Stimulated activated CD4-positive, alpha-beta T cell treated with anti-CD3 and anti-CD28 coated beads, TNF-alpha, amount 100 ng/mL, for 48 hours (primary cell): ENCODE measurements at places on chromosomes 1 and 21.
A peak's percentile ranks its signal among the peaks of the same experiment; 100 is the strongest.

DNA sequence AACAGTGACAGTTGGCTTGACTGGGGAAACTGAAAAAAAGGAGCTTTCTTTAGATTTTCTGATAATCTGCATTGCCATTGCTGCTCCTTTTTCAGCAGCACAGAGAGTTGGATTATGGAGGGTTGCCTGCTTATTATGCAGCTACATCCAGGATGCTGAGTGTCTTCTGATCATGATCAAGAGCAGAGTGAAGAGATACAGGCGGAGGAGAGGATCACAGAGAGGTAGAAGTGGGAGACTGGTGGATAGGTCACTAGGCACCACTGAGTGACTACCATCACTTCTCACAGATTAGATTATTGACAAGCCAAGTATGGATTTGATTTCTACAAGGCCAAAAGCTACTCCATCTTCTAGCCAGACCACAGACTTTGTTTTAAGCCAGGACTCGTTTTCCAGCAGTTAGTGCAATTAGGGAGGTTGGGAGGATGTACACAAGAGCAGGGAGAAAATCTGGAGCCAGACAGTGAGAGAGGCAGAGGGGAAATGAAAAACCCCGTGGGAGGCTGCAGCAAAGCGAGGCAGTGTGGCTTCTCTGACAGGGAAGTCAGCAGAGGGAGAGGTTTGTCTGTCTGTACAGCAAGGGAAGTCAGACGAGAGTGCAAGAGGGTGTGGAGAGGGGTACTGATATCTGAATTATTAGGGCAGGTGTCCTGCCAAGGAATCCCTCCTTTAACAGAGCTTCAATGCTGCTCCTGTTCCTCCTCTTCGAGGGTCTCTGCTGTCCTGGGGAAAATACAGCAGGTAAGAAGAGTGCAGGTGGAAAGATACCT is at the start of gene CD1E:
CD1E (plus strand) TSS at position 592 of the 773 bp plus-strand sequence; CDS start at position 687, 95 bp downstream.
- DNase-seq, result no peak

- no peak for DNase-seq
Observed at GRCh38 chr21:15014221-15014620, 50.6 kb downstream of the NRIP1 start.

DNA sequence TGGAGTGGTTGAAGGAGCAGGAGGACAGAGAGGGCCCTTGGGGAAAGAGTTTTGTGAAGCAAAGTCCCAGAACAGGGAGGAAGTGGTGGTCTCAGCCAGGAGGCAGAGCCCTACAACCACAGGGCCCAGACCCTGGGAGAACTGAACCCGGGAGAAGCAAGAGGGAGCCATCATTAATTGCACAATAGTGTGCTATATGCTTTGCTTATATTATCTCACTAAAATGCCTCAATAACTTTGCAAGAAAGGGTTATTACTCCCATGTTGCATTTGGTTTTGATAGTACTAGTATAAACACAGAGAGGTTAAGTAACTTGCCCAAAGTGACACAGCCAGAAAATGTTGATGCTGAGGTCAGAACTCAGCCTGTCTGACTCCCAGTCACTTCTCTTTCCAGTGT is 124.3 kb downstream of the FOXD2 start:
- DNase-seq, result no peak

DNA sequence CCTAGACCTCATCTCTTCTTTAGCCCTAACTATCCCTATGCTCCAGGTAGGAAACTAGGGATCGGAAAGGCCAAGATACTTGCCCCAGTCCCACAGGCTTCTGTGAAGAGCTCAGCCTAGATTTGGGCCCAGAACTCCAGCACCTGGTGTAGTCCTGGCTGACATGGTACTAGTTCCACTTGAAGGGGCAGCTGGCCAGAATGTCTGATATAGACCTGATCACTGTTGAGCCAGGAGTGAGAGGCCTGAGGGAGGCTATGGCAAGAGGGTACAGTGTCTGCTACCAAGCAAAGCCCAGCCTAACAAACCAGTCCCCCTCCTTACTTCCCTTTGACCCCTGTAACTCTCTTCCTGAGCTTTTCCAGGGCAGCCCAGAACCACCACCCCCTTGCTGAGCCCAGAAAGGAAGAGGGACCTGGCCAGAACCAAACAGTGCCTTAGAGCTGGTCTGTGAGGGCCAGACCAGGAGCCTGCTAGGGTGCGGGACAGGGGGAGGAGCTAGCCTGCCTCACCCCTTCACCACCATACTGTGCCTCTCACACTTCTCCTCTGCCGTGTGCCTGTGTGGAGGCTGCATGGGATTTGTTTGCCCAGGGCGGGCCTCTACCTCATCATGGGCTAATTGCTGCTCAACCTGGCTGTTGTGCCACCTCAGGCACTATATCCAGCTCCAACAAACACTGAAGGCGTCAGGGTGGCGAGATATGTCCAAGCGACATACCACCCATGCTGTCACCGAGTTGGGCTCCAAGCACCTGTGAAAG is 10.9 kb downstream of the POMGNT1 start:
- no peak for DNase-seq

DNA sequence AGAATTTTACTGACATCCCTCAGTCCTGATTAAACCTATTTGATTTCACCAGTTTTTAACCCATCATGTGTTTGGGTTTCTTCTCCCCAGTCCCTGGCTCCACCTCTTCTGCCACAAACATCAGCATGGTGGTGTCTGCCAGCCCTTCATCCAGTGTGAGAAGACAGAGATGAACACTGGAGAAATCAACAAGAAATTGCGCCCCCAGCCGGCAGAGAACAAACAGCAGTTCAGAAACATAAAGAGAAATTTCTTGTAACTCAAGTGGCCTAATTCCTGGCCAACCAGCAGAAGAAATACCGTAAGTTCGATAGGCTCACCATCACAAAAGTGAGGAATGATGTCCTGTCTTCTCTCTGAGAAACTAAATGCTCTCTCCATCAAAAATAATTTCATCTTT is 18.3 kb downstream of the S100A11 start:
- no peak for DNase-seq

GRCh38 chr1:234212764-234213657 is 160.2 kb upstream of the COA6 start:
- DNase-seq, result no peak

DNA sequence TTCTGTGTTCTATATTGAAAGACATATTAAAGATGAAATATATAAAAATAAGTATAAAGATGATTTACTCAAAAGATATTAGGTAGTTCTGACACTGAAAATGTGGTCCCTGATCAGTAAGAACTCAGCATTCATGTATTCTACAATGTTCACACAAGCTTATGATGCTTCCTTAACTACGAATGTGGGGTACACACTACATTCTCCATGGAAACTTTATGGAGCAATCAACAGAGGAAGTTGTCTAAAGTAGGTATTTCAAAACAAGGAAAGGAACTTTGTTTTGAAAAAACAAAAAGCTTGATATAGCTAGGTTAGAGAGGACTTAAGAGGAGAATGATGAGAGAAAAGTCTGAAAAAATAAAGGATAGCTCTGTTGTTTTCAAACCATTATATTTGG is 119.7 kb upstream of the RGS18 start:
- DNase-seq, result no peak

GRCh38 chr1:12336413-12336812 is 106.6 kb downstream of the VPS13D start:
- DNase-seq, result no peak

DNA sequence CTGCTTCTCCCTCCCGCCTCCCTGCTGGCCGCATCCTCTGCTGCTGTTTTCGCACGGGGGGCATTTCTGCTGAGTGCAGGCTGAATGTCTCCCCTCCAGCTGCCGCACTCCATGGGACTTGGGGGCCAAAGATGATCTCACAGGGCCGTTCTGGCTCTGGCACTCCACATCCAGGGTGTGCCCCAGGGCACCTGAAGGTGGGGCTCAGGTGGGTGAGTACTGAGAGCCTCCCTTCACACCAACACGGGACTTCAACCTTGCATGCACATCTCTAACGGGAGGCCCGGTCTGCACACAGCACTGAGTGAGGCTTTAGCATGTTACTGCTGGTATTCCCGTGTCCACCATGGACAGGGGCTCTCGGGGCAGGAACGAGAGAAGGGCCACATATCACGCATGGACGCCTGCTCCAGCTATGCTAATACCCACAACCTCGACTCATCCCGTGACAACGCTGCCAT is 88.9 kb downstream of the DMRTB1 start:
- DNase-seq, result no peak

GRCh38 chr1:21294266-21294989 is 4.2 kb upstream of the ECE1 start:
- peak; percentile 73 for DNase-seq

DNA sequence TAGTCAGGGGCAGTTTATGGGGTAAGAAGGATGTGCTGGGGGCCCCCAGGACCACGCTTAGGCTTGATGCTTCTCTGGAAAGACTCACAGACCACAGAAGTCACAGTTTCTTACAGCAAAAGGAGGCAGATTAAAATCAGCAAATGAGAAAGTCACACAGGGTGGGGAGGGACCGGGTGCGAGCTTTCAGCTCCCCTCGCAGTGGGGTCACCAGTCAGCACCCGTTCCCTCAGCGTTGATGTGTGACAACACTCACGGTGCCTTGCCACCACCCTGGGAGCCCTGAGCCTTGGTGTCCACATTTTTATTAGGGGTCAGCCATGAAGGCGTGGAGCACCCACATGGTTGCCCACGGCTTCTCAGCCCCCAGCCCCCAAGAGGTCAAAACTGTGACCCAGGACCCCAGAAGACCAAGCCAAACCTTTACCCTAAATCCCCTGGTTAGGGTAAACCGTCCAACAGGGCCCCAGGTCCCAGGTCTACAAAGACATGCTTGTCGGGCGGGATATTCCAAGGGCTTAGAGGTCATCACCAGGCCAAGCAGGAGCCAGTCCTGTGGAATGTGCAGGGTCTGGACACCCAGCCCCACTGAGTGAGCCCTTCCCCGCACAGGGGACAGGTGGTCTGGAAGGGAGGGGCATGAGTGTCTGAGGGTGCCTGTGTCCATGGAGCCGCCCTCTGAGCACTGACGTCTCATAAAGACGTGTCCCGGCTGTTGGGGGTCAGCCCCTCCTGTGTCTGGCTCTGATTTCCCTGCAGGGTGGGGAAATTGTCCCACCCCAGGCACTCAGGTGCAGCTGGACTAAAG is 64.5 kb upstream of the ABCG1 start:
- no peak for DNase-seq

- no peak for DNase-seq
Observed at GRCh38 chr1:152185544-152186391, 26.7 kb upstream of the RPTN start.

DNA sequence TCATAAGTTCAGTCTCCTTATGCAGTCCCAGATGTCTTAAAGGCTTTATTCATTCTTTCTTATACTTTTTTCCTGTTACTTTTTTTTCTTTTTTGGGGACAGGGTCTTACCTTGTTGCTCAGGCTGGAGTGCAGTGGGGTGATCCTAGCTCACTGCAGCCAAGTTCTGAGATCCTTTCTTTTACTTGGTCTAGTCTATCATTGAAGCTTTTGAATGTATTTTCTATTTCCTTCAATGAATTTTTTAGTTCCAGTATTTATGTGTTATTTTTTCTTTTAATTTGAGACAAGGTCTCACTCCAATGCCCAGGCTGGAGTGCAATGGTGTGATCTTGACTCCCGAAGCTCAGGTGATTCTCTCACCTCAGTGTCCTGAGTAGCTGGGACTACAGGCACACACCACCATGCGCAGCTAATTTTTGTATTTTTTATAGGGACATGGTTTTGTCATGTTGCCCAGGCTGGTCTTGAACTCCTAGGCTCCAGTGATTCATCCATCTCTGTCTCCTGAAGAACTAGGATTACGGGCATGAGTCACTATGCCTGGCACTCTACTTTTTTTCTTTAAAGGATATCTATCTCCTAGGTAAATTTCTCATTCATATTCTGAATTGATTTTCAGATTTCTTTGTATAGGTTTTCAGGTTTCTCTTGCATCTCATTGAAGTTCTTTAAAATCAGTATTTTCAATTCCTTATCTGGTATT is 26.1 kb upstream of the GTF2B start:
- DNase-seq, result no peak

DNA sequence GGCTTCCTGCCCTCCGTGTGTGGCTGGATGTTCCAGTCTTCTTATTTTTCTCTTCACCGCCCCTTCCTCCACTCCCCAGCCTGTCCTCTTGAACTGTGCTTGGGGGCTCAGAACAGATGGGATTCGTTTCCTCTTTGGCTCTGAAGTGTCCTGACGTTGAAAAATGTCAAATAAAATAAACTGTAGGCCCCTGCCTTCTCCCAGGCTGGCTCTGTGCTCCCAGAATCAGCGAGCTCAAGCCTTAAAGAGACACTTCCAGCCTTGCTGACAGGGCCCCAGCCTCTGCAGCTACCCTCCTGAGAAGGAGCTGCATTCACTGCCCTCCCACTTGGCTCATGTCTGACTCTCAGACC is 104.2 kb upstream of the IPO9 start:
- DNase-seq, result no peak

- DNase-seq, result no peak
Observed at GRCh38 chr1:160576884-160577283, 2.4 kb downstream of the CD84 start.

- DNase-seq, result no peak
Observed at GRCh38 chr1:110135246-110135645, 15.0 kb upstream of the SLC6A17 start.

DNA sequence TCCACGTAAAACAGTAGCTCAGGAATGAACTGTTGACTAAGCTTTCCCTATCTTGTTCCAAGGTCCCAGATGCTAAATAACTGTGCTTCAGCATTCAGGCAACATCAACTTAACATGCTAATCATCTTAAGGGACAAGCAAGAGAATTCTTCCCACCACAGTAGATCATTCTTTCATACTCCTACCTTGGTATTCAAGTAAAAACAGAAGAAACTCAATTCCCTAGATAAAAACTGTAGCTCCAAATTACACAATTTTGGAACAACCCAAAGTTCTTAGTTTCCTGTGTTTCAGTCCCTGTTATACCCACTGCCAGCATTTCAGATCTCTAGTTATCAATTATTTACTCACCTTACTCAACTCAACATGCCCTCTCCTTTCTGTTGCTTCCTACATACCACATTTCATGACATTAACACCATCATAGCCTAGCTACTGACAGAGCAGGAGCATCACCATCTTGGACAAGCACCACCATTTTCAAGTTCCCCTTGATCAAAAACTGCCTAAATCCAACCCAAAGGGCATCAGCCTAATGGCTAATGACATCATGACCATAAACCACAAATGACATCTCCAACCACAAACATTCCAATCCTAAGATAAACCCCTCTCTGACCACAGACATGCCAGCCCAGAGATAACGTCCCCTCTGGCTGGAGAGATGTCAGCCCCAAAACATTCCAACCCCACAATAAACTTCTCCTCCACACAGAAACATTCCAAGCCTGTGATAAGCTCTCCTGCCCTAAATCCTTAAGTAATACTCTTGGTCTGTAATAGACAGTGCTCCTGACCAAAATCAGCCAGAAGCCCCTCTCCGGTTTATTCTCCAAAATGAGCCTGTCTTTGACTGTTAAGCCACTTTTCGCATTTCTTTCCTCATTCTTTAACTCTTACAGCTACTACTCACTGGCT is 191.2 kb downstream of the RERE start:
- no peak for DNase-seq
